Activated naive CD4-positive, alpha-beta T cell treated with anti-CD3 and anti-CD28 coated beads, Interleukin-2, amount 50 U/mL, for 16 hours (primary cell): ENCODE measurements at places on chromosomes 3 and 15.

GRCh38 chr3:197312431-197312830 is 14.0 kb upstream of the DLG1 start:
- DNase-seq, result no peak

DNA sequence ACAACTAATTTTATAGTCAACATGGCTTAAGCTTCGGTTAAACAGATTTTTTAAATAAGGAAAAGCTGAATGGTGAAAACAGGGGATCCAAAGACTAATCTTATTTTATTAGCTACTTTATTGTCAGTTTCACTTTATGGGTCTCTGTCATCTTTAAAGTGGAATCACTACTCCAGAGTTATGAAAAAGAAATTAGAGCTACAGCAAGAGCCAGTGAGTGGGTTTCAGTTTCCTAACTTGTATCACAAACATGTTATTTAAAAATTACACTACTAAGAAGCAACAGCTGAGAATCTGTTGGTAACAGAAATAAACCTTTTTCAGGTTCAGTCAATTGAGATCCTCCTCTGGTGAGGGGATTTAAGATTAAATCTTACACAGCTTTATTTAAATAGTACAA is 10.0 kb downstream of the PHC3 start:
- no peak for DNase-seq

DNA sequence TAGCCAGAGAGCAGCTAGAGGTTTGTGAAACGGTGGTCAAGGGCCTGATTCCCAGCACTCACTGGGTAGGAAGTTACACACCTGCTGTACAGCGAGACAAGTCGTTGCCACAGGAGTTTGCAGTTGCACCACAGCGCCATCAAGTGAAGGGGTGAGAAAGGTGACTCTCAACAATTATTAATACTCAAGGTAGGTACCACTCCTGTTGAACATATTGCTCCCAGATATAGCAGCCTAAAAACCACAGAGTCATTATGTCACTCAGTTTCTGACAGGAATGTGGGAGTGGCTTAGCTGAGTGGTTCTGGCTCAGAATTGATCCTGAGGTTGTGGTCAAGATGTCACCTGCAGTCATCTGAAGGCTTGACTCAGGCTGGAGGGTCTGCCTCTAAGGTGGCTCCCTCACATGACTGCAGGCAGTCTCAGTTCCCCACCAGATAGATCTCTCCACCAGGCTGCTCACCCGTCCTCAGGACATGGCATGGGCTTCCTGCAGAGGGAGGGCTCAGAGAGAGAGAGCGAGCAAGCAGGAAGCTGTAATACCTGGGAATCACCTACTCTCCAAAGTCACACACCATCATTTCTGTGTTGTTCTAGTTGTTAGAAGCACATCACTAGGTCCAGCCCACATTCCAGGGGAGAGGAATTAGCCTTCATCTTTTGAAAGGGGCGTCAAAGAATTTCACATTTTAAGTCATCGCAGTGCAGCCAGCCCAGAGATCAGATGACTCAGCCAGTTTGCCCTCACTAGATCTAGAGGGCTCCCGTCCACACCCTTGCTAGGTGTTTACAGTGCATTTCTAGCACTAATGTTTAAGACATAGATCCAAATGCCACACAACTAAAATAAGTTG is 17.0 kb upstream of the ANO10 start:
- DNase-seq, result peak; percentile 26

GRCh38 chr3:187939891-187940290 is 194.6 kb upstream of the BCL6 start:
- DNase-seq, result no peak

GRCh38 chr15:26231096-26231495 is 368.0 kb upstream of the ATP10A start:
- no peak for DNase-seq
